ENCODE measurements at places on chromosomes 2 and 18.

GRCh38 chr18:1846640-1847039, 724.7 kb downstream of the METTL4 start:
- DNase-seq, result no peak

DNA sequence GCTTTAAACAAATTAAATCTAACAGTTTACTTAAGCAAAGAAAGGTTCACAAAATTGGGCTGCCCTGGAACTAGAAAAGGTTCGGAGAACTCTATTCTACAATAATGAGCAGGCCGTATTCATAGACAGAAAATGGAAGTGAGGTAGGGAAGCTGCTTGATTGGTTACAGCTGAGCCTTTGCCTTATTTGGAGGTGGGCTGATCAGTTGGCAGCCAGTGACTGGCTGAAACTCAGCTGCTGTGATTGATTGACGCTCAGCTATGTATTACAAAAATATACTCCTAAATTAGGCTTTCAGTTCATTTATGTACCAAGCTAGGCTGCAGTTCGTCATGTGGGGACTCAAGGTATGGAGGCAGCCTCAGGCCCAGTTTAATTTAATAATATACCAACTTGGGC, 42.3 kb upstream of the TTR start:
- DNase-seq, result no peak

- no peak for DNase-seq
Measured at GRCh38 chr2:174112073-174112472, 136.3 kb downstream of the OLA1 start.

DNA sequence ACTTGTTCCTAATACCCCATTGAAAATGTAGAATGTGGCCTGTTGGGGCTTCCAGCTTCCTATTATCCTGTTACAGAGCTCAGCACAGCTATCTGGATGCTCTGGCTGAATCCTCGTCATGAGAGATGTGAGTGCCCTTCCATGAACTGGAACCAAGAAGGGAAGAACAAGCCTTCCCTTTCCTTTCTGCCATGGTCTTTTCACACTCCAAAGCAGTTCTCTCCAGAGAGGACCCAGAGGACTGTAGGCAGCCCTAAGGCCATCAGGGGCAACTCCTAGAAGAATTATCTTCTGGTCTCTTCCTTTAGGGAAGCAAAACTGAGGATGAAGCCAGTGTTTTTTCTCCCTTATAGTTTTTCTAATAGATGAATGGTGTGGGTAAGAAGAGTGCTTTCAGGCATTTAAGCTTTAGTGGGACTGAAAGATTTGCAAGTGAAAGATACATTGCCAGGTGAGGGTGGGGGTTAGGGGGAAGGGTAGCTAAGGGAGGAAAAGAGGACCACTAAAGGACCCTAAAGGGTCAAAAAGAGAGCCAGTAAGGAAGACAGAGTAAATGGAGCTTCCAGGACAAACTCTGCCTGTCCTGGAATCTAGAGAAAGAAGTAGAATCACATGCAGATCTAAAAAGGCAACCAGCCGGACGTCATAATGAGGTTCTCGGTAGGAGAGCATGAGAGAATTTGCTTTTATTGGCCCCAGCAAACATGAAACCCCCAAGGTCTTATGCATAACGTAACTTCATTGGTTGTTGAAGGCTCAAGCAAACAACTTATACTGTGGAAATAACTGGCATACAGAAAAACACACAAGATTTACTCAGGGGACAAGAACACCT, 12.4 kb upstream of the XPO1 start:
- DNase-seq, result no peak

- no peak for DNase-seq
Measured at GRCh38 chr2:218259099-218259961, 1.5 kb upstream of the GPBAR1 start.

DNA sequence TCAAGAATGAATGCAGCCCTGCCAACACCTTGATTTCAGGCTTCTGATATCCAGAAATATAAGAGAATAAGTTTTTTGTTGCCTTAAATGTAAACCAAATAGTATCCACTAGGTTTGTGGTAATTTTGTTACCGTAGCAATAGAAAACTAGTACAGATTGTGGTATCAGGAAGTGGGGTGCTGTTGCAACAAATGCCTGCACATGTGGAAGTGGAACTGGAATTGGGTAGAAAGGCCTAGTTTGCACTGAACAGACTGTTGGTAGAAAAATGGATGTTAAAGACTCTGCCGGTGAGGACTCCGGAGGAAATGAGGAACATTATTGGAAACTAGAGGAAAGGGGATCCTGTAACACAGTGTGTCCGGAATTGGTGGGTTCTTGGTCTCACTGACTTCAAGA, 145.8 kb upstream of the MGAT5 start:
- DNase-seq, result no peak

- DNase-seq, result no peak
Measured at GRCh38 chr18:33212363-33212762, 228.2 kb downstream of the CCDC178 start.

DNA sequence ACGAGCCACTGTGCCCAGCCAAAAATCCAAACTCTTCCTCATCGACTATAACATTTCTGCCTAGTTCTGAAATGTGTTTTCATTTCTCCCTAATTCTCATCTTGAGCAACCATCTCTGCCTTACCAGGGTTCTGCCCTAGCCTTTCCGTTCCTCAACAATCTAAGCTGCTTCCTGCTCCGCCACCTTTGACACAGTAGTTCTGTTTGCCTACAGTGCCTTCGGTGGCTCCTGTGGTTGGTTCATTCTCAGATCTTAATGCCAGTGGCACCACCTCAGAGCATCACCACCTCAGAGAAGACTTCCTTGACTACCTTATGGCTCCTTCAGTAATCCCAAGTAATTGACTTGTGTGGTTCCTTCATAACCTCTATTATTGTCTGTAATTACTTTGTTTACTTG, 3.8 kb downstream of the SOCS6 start:
- DNase-seq, result no peak

- DNase-seq, result peak; percentile 60
Measured at GRCh38 chr2:238287737-238288649, at the start of gene PER2. Gene PER2 (minus strand): TSS chr2:238288610. CDS start chr2:238277936, 10,674 bp downstream.

- DNase-seq, result no peak
Measured at GRCh38 chr18:61606068-61606660, 272.9 kb downstream of the CDH20 start.

- DNase-seq, result no peak
Measured at GRCh38 chr18:2970772-2971659, 41.9 kb downstream of the LPIN2 start.

- no peak for DNase-seq
Measured at GRCh38 chr18:75035928-75036327, 173.0 kb downstream of the PTGR3 start.

- no peak for DNase-seq
Measured at GRCh38 chr2:68466361-68466777, 725 bp downstream of the FBXO48 start.

DNA sequence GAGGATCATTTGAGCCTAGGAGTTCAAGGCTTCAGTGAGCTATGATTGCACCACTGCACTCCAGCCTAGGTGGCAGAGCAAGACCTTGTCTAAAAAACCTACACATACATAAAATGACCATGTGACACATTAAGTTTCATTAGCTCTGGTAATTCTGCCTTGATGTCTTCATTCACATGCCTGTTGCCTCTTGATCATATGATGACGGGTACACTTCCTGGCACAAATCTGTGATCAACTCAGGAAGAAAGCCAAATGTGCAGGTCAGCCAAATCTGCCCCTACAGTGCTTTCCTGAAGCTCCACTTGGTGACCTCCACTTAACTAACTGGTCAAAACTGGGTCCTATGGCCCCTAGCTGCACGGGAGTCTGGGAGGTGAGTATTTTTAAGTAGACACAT, 54.4 kb upstream of the B3GNT7 start:
- no peak for DNase-seq

GRCh38 chr2:39487398-39488250, 50.5 kb upstream of the MAP4K3 start:
- DNase-seq, result no peak

GRCh38 chr2:236558993-236559978, 10.3 kb upstream of the ACKR3 start:
- no peak for DNase-seq

DNA sequence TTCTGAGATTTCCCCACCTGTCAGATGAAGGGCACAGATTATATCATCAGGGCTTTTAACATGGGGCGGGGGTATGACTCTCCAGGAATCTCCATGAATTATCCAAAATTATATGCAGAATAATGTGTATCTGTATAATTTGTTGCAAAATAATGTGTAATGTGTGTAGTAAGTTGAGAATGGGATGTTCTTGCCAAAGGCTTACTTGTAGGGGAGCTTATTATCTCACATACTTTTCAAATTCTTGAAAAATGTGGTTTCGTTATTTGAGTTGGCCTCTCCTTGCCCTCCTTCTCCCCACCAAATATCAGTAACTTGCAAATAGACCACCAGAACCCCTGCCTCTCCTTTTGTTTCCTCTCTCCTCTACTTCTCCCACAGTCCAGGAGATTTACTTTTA, 35.6 kb downstream of the UBR3 start:
- no peak for DNase-seq

DNA sequence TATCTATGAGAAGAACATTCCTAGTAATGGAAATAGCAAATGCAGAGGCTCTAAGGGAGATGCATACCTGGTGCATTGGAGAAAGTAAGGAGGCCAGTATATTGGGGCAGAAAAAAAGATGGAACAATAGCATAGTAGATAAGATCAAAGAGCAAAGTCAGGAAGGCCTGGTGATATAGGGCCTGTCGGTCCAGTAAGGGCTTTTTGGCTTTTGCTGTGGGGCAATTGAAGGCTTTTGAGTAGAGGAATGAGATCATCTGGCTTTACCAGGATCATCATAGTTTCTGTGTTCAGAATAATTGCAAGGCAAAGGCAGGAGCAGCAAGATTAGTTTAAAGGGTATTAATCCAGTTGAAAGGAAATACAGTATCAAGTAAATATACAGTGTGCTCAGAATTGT, 111.8 kb downstream of the EHBP1 start:
- DNase-seq, result no peak
